Stimulated activated CD8-positive, alpha-beta memory T cell treated with anti-CD3 and anti-CD28 coated beads, Interleukin-4, amount 100 ng/mL, for 48 hours (primary cell): ENCODE measurements at places on chromosomes 2 and 18.

- no peak for DNase-seq
These were observed 173.7 kb downstream of the ASXL3 start for GRCh38 chr18:33751613-33752221.

DNA sequence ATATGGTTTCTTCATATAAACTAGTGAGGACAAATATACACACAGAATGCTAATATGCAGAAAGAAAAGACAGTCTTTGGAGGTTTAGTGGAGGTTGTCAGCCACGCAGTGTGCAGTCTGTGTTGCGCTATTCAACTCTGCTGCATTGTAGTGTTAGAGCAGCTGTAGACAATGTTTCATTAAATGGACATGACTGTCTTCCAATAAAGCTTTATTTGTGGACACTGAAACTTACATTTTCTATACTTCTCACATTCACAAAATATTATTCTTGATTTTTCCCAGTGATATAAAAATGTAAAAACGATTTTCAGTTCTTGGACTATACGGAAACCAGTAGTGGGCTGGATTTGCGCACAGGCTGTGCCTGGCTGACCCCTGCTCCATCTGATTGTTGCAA, 13.3 kb downstream of the TTC27 start:
- DNase-seq: no peak

GRCh38 chr18:23825496-23825895, 136.2 kb downstream of the LAMA3 start:
- DNase-seq: no peak

GRCh38 chr18:46051731-46052461, 20.2 kb downstream of the PSTPIP2 start:
- no peak for DNase-seq

DNA sequence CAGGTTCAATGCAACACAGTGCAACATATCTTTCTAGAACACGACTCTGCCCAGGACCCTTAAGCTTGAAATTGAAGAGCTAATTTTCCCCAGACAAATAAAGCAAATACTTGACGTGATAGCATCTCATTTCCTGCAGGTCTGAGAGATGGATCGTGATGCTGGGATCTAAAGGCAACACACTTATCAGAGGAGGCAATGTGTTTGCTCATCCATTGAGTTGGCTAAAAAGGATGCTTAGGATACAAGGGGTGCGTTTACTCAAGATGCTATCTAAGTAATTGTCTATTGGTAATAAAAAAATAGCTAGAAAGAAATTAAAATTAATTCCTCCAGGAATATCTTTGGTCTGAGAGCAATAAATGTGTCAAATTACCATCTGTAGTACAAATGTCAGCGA, 129.0 kb downstream of the SOCS6 start:
- no peak for DNase-seq

GRCh38 chr2:239370876-239371725, 29.7 kb downstream of the HDAC4 start:
- no peak for DNase-seq

DNA sequence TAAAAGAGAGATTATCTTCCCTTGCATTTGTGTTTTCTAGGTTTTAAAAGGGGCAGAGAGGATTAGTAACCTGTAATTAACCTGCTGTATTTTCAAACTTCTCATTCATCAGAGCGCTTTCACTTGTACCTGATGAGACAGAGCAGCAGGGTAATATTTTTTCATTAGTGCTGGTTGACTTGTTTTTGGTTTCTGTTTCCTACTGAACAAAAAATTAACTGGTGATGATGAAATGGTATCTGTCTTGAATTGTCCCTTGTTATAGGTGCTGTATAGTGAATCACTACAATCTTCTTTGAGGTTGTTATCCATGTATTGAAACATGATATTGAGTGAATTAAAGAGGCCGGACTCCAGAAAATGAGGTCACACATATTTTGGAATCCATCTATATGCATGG, 37.9 kb downstream of the CDH20 start:
- DNase-seq: no peak

DNA sequence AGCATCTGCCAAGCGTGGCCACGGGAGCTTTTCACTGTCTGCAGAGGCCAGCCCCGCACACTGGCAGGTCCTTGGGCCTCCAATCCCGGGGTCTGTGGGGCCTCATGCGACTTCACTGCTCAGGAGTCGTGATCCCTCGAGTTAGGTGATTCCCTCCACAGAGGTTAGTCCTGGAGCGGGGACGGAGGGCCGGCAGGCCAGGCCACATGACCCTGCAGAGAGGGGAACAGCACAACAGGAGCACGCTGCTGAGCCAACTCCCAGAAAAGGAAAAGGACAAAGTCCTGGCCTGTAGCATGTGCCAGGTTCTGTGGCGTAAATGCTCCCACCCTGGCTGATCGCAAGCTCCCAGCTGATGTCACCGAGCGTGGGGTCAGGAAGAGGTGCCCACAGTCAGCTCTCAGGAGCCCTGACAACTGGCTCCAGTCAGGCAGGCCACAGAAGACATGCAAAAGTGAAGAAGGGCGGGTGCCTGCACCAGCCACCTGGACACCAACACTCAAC, 15.3 kb upstream of the PRLH start:
- DNase-seq: no peak

GRCh38 chr2:97763176-97763845, 49.9 kb downstream of the ZAP70 start:
- no peak for DNase-seq

- DNase-seq: no peak
These were observed 73.2 kb downstream of the IL1R2 start for GRCh38 chr2:102064679-102065674.

- no peak for DNase-seq
These were observed 215.6 kb upstream of the ARL4C start for GRCh38 chr2:234712421-234712935.

DNA sequence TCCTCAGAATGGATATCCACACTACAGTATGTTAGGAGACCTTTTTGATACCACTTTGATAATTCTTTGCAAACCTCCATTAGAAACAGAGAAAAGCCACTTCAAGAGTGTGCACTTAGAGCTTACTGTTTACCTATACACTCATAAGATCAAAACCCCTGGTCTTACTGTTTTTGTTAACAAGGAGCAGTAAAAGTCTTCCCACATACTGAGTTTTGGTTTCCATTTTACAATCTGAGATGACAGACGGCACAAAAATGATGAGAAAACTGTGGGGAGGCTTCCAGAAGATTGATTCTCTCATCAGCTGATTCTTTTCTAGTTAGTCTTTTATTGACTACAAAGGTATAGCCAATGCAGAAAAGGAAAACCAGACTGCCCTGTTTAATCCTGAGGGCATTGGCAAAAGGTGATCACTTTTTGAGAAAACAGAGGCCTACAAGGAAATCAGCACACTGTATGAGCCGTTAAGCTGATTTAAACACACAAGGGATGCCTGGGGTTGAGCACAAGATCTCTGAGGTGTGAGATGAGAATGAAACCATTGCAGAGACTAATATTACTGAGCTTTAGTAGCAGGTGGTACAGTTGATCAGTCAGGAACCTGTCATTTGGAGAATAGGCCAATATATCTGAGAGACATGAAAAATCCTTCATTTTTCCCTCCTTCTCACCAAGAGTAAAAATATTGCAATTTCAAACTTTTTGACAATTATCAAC, 368.6 kb downstream of the GRB14 start:
- DNase-seq: no peak
